ENCODE measurements at places on chromosomes 11 and 22.

DNA sequence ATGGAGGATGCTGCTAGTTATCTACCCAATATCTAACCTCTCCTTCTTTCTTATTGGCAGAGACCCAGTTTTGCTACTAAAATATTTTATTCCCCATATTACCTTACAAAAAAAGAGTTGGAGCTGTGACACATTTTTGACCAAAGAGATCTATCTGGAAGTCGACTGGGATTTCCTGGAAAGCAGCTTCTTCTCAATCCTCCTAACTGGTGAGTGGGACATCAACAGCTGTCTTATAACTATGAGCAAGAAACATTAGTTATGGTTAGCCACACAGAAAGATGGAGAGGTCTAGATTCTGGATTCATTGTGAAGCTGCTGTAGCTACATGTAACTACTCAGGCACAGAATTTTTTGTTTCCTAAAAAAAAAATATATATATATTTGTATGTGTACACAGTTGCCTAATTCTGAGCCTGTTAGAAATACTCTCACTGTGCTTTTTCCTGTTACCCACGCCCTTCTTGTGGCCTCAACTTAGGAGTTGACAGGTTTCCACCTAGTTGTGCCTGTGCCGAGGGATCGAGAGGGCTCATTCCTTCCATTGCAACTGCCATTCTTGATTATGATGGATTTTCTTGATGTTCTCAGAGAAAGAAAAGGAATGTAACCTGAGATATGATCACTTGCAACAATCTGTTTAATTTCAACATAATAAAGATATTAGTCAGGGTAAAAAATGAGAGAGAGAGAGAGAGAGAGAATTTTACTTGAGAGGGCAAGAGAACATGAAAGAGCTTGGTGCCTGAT, 142.0 kb downstream of the SLC17A6 start:
- no peak for DNase-seq

- no peak for DNase-seq
Observed at GRCh38 chr11:66013762-66014100, 1.9 kb downstream of the CST6 start.

- no peak for DNase-seq
Observed at GRCh38 chr22:46480396-46480795, 57.0 kb downstream of the CELSR1 start.

- no peak for DNase-seq
Observed at GRCh38 chr11:44608651-44608990, 43.2 kb downstream of the CD82 start.

GRCh38 chr11:69216647-69217051, 60.9 kb downstream of the SMIM38 start:
- peak; percentile 6 for DNase-seq

DNA sequence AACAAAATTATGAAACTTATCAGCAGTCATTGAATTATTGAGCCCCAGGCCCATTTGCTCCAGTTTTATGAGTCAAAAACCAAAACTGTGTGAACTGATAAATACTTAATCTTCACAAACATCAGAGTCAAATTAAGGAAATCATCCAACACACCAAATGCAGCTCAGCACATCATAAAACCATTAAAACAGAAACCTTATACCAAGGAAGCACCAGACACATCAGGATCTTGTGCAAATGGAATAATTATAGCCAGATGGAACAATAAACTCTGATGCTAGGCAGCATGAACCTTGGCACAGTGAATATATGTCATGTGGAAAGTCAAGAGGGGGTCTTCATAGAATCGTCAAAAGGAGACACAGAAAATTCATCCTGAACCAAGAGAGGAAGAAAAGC, 410.7 kb upstream of the API5 start:
- DNase-seq: no peak

DNA sequence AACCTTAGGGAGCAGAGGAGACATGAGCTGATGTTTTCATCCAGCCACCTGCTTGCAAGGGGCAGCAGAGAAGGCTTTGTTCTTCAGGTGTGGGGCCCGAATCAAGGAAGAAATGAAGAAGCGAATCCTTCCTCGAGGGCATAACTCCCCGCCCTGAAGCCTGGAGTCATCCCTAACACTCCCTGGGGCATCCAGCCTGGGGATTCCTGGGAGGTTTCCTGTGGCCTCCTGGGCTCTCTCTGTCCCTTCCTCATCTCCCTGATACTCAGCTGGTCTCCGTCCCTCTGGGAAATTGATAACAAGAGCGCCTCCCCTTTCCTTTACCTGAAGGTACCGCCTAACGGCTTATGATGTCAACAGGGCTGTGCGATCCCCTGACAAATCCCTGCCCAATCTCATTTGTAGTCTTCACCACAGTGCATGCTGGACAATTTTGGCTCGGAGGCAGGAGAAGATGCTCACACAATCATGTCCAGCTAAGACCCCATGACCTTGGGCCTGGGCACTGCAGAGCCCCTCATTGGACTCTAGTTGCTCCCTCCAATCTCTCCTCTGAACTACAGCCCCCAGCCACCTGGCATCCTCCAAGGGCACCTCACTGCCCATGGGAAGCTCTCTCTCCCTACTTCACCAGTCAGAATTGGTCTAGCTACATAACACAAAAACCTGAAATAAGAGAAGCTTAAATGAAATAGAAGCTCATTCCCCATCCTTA, 80.6 kb upstream of the RTL6 start:
- DNase-seq: no peak

All from WTC11 (cell line).